ENCODE measurements at places on chromosomes 12 and 14. TPM values are rescaled to one million over a fixed set of nuclear protein-coding genes. Genes with fewer than 3 reads are reported as not detected.

The HAL gene
- 0.14 TPM for total RNA-seq

The HSPB8 gene
- total RNA-seq = not detected

The RFC5 gene
- 44.9 TPM for total RNA-seq

The SOAT2 gene
- 10.4 TPM for total RNA-seq

The SNX6 gene
- total RNA-seq = 81.8 TPM

The STX2 gene
- total RNA-seq = 22.5 TPM

The TBX5 gene
- total RNA-seq = not detected

The PLXNC1 gene
- 44.3 TPM for total RNA-seq

The KTN1 gene
- 111 TPM for total RNA-seq

DNA sequence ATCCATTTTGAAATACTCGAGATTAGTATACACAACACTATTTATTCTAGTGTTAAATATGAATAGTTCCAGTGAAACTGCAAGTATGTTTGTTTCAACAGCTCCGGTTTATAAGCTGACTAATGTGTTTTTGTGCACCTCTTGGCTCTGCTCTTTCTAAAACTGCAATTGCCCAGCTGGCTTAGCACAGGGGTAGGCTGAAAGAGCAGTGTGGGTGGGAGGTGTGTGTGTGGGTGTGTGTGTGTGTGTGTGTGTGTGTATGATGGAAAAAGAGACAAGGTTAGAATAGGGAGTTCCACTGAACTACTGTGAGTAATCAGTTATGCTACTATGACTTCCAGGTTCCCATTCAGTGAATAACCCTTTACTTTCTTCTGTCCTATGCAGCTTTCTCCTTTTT lies 37.8 kb upstream of the DDHD1 start:
- H3K27me3 ChIP-seq = no peaks in the 10 kb centered on the region
- no peak overlapping the region for H3K4me3 ChIP-seq
- peaks cover 1% of the 10 kb centered on the region for H3K4me1 ChIP-seq
- no peak for DNase-seq
- no peak overlapping the region for H3K27ac ChIP-seq
- H3K36me3 ChIP-seq = peaks cover 10% of the 10 kb centered on the region

DNA sequence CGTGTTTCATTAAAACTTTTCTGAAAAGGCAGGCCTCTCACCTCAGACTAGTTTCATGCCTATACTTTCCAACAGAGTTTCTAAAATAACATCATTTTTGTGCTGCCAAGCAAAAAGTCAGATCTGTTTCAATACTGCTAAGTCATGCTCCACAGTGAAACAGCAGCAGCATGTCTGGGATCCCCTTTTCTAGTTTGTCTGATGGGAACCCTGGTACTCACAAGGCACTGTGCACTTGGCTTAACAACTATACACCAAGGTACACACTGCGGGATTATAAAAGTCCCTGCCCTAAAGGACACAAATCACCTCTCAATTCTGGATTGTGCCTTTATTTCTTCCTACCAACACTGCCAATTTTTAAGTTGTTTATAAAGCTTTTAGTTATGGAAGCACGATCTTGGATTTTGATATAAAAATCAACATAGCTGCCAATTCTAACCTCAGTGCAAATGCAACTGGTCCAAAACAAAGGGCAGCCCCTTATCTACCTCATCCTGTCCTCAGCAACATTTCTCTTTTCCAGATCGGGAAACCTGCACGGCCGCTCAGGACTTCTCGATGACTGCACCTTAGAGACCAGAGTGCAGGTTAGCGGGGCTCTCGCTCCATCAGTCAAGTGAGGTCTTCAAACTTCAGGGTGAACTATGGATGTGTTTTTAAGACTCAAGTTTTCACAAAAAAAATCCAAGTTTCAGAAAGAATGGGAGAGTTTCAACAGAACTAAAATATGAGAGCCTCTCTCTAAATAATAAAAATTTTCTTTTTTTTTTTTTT lies 1.7 kb upstream of the EIF5 start:
- DNase-seq = no peak
- peak overlapping the region; percentile 65 for H3K27ac ChIP-seq
- peaks cover 22% of the 10 kb centered on the region for H3K36me3 ChIP-seq
- H3K27me3 ChIP-seq = peaks cover 2% of the 10 kb centered on the region
- peak overlapping the region; percentile 51 for H3K4me3 ChIP-seq

- no peak overlapping the region for H3K4me3 ChIP-seq
- H3K27me3 ChIP-seq = no peaks in the 10 kb centered on the region
- no peak for DNase-seq
- H3K27ac ChIP-seq = no peak overlapping the region
- no peaks in the 10 kb centered on the region for H3K4me1 ChIP-seq
These were observed 28.5 kb downstream of the ACTR6 start for GRCh38 chr12:100229036-100229635.

DNA sequence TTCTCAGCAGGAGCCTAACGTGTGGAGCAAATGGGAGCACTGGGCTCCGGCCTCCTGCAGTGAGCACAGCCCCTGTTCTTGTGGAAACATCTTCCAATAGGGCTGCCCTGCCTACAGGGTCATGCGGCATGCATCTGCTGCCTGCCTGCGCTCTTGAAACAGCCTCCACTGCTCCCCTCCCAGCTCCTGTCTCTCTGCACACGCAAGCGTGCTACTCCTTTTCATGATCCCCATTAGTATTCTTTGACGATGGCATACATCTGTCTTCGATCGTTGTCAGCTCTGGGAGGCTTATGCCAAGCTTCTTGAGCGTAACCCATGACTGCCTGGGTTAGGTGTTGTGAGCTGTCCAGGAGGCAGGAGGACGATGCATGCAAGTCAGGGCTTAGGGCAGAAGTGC lies 23.1 kb downstream of the NTF3 start:
- H3K4me3 ChIP-seq = no peak overlapping the region
- no peak overlapping the region for H3K27ac ChIP-seq
- no peak for DNase-seq
- no peaks in the 10 kb centered on the region for H3K36me3 ChIP-seq

DNA sequence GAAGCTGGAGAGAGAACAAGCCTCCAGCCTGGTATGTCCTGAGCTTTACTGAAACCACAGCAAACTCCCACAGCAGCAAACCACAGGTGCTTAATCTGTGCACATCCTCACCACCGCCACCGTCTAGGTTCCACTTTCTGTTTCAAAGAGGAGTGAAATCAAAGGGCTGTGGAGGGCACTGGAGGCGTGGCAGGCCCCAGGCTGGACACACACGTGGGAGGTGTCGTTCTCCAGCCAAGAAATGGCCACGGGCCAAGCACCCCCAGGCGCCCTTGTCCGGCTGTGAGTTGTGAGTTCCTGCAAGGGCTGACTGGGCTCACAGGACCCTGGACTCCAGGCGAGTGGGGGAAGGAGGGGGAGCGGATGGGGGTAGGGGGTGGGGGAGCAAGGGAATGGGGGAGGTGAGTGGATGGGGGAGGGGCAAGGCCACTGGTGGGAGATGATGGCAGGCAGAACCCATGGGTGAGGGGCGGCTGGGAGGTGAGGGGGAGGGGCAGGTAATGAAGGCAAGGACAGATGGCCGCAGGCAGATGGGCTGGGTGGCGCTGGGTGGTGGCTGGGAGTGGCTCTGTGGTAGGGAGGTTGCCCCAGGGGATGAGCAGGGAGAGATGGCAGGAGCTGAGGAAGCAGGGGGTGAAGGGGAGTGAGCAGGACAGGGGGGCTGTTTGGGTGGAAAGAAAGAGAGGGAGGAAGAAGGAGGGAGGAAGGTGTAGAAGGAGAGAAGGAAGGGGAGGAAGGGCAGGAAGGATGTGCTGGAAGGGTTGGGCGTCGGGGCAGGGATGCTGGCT lies 86.7 kb downstream of the NCOR2 start:
- peak; percentile 62 for DNase-seq
- peaks cover 19% of the 10 kb centered on the region for H3K4me1 ChIP-seq
- no peaks in the 10 kb centered on the region for H3K27me3 ChIP-seq
- H3K4me3 ChIP-seq = peak overlapping the region; percentile 72
- peak overlapping the region; percentile 69 for H3K27ac ChIP-seq
- peaks cover 44% of the 10 kb centered on the region for H3K36me3 ChIP-seq

DNA sequence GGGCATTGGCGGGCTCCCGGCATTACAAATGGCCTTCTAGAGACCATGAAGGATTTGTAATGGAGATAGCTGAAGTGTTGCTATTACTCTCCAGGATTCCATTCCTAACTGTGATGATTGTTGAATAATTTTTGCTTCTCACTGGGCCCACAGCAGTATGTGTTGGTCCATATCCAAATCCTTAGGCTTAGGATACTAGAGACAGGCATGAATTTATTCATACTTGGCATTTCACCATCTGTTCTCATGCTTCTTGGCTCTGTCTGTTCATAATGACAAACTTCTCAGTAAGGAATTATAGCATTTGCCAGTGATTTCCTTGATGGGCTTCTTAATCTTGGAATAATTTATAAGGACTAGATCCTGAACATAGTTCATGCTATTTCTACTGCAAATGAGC lies 832.9 kb downstream of the C12orf50 start:
- DNase-seq = no peak
- H3K27ac ChIP-seq = no peak overlapping the region
- H3K4me3 ChIP-seq = no peak overlapping the region
- no peaks in the 10 kb centered on the region for H3K27me3 ChIP-seq
- H3K36me3 ChIP-seq = no peaks in the 10 kb centered on the region

- H3K27me3 ChIP-seq = no peaks in the 10 kb centered on the region
- DNase-seq = no peak
These were observed 78.0 kb downstream of the IFNG start for GRCh38 chr12:68081561-68081960.

DNA sequence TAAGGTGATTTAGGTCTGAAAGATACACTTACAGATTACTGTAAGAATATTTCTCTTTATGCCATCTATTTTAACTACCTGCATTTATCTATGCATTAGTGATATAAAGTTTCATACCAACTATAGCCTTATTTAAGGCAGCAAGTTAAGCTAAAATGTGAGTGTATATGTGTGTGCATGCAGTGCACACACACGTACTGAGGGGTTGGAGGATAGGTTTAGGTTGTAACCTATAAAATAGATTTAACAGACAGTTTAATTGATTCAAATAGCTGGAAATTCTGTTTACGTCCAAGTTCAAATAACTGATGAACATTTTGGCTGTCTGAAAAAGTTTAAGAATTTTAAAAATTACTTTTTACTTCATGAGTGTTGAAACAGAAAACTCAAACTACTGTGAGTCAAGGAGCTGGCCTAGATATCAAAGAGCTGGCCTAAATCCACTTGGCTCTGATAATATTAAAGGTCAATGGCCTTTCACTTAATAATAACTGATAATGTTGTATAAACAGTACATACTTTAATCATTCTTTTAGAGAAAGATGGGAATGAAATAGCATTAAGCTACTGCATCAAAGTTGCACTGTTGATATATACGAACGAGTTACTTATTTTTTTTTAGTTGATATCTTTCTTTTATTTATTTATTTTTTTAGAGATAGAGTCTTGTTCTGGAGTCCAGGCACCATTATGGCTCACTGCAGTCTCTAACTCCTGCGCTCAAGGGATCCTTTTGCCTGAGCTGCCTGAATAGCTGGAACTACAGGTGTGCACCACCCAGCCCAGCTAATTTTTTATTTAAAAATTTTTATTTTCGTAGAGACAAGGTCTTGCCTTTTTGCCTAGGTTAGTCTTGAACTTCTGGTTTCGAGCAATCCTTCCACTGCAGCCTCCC lies 13.8 kb upstream of the KCNJ8 start:
- DNase-seq = no peak
- H3K36me3 ChIP-seq = no peaks in the 10 kb centered on the region
- no peak overlapping the region for H3K4me3 ChIP-seq
- no peak overlapping the region for H3K27ac ChIP-seq
- H3K27me3 ChIP-seq = no peaks in the 10 kb centered on the region
- no peaks in the 10 kb centered on the region for H3K4me1 ChIP-seq

DNA sequence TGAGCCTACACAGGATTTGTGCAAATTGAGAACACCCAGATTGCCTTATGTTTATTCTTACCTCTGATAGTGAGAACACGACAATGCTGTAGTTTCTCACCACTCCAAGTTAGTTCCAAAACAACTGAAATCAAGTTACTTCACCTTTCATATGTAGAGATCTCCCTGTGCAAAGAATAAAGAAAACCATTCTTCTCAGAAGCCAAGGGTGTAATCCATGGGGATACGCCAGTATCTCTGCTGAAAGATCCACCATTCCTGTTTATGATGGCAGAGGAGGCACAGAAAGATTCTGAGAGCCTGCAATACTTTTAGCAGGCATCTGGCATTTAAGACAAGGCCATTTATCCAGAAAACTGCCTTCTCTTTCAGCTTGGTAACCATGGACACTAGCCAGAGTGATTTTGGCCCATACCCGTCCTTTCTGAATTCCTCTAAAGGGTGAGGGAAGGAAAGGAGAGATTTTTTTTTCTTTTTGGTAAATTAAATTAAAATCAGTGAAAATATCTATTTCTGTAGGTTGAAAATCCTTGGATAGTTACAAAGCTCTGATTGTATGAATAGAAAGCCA lies 355.4 kb upstream of the FAR2 start:
- DNase-seq = no peak
- no peaks in the 10 kb centered on the region for H3K36me3 ChIP-seq
- H3K4me3 ChIP-seq = no peak overlapping the region
- H3K27me3 ChIP-seq = no peaks in the 10 kb centered on the region
- no peak overlapping the region for H3K27ac ChIP-seq

GRCh38 chr14:63671987-63672386 lies 30.3 kb upstream of the WDR89 start:
- H3K4me3 ChIP-seq = no peak overlapping the region
- H3K4me1 ChIP-seq = no peaks in the 10 kb centered on the region
- no peaks in the 10 kb centered on the region for H3K27me3 ChIP-seq
- H3K36me3 ChIP-seq = peaks cover 2% of the 10 kb centered on the region

DNA sequence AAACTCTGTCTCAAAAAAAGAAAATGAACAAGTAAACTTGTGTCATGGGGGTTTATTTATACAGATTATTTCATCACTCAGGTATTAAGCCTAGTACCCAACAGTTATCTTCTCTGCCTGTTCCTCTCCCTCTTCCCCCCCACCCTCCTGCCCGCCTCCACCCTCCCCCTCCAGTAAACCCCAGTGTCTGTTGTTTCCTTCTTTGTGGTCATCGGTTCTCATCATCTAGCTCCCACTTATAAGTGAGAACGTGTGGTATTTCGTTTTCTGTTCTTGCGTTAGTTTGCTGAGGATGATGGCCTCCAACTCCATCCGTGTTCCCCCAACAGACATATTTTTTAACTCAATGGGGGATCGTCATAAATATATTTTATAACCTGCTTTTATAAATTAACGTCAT lies 12.3 kb downstream of the IL31 start:
- peaks cover 10% of the 10 kb centered on the region for H3K4me1 ChIP-seq
- H3K36me3 ChIP-seq = no peaks in the 10 kb centered on the region
- peak overlapping the region; percentile 62 for H3K4me3 ChIP-seq
- H3K27ac ChIP-seq = peak overlapping the region; percentile 76
- DNase-seq = no peak
- no peaks in the 10 kb centered on the region for H3K27me3 ChIP-seq

- no peak overlapping the region for H3K27ac ChIP-seq
- H3K4me1 ChIP-seq = no peaks in the 10 kb centered on the region
- H3K36me3 ChIP-seq = no peaks in the 10 kb centered on the region
These were observed 75.6 kb downstream of the PPM1H start for GRCh38 chr12:62859321-62859737.

DNA sequence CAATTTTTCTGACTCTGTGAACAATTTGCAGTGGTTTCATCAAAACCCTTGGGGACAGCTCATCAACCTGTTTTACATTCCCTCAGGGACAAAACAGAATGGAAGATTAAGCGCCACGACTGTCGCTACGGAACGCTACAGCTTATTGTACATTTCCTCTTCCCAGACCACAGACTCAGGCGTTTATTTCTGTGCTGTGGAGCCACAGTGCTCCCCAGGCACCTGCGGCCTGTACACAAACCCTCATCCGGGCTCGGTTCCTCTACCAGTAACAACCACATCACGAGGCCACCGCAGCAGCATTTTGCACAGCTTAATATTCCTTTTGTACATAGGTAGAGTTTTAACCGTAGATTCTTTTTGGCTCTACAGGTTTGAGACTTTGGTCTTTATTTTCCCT lies 397.4 kb upstream of the OR4E1 start:
- H3K36me3 ChIP-seq = peaks cover 6% of the 10 kb centered on the region
- peak; percentile 65 for DNase-seq
- H3K4me1 ChIP-seq = peaks cover 18% of the 10 kb centered on the region
